ENCODE measurements at places on chromosomes 6 and 20.
A peak's percentile ranks its signal among the peaks of the same experiment; 100 is the strongest.

- no peak for DNase-seq
Measured at GRCh38 chr6:117493470-117493869, 11.0 kb downstream of the DCBLD1 start.

DNA sequence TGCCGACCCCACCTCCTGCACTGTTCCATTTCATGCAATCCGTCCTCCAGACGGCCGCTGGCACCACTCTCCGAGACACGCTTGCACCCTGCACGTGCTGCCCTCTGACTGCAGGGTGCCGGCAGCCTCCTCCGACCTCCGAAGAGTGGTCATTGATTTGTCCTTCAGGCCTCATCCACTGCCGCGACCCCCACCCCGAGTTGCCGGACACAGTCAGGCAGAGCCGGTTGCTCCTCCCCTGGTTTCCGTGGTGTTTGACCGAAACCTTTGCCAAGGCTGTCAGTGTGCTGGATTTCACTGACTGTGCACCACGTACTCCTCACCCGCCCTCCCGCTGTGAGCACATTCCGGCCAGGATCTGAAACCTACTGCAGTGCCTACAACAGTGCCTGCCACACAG is 156.4 kb upstream of the PDE10A start:
- DNase-seq = peak; percentile 63

DNA sequence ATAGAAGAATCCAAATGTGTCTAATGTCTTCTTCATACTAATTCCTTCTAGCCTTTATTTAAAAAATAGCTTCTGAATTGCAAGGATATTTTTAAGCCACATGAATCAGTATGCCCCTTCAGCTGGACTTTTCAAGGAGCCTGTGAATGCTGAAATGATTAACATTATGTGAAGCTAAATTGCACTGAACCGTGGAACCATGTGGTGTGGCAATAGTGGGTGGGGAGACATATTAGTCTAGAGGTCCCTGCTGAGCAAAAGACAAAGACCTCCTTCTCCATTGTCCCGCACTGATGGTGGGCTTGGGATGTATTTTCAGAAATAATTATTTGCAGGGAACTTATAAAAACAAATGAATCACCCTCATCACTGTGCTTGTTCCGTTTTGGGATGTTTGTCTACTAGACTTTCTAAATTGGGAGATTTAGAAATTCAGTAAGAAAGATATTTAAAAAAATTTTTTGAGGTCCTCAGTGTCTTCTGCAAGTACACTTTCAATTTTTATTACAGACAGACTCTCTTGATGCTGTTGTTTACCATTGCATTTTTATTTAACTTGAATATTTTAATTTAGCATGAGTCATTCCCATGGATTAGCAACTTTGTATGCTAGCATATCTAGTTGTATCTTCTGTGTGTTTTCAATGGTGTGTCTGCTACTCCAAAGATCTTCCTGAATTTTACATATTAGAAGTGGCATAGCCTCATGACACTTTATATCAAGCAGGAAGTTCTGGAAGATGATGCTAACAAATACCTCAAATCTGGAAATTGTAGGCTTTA is 238.1 kb downstream of the LAMA2 start:
- no peak for DNase-seq

DNA sequence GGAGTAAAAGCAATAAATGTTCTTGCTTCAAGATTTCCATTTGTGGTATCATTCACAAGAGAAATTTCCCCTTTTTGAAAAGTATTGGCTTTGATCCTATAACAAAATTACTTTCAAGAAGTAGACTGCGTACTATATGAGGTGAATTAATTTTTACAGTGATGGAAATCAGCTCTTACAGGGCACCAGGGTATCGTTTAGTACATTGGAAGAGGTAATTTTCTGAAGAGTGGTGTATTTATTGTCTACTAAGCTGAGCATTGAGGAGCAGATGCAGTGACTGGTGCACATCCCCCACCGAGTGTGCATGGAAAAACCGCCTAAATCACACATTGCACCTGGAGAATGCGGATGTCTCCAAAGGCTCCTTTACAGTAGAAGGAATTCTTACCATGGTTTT is 209.5 kb downstream of the SAMD5 start:
- no peak for DNase-seq

DNA sequence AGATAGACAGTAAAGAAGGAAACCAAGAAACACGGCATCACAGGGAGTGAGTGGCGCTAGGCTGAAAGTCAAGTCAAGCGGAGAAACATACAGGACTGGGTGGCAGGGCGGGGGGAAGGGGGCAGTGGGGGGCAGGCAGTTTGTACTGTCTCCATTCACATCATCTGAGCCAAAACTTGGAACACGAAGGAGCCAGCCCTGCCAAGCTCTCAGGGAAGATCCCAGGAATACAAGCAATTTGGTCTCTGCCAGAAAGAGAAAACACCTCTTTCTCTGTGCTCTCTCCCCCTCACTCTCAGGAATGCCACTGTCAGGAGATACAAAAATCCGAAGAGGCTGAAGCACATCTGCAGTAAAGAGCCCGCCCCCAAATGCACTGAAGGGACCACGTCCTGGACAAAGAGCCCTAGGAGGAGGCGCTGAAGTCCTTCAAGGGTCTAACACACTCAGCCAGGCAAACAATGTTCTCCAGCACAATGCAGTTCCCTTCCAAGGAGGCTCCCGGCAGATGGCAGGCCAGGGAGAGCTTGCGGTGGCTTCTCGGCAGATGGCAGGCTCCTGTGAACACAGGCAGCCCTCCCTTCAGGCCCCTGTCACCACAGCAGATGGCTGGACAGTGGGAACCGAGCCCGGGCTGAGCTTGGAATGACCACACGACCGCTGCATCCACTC is 90.0 kb downstream of the ATP9A start:
- no peak for DNase-seq

DNA sequence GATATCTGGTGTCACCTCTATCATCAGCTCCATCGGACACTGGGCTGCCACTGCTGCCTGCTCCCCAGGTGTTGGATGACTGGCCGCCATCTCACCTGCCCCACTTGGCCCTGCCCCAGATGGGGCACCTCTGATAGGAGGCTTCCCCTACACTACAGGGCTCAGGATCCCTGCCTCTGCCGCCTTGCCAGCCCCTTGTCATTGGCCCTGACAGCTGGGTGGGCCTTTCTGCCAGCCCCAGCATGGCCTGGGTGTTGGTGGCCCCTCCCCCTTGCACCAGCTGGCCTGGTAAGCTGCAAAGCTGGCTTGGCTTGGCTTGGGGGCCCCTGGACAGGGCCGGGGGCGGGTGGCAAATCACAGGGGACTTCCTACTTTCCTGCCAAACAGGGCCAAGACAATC is 10.6 kb downstream of the PACSIN1 start:
- DNase-seq = no peak

All from left forelimb (tissue), 1 donor.